IPS-NIHi11 (cell line): ENCODE measurements at places on chromosomes 5 and 9.

DNA sequence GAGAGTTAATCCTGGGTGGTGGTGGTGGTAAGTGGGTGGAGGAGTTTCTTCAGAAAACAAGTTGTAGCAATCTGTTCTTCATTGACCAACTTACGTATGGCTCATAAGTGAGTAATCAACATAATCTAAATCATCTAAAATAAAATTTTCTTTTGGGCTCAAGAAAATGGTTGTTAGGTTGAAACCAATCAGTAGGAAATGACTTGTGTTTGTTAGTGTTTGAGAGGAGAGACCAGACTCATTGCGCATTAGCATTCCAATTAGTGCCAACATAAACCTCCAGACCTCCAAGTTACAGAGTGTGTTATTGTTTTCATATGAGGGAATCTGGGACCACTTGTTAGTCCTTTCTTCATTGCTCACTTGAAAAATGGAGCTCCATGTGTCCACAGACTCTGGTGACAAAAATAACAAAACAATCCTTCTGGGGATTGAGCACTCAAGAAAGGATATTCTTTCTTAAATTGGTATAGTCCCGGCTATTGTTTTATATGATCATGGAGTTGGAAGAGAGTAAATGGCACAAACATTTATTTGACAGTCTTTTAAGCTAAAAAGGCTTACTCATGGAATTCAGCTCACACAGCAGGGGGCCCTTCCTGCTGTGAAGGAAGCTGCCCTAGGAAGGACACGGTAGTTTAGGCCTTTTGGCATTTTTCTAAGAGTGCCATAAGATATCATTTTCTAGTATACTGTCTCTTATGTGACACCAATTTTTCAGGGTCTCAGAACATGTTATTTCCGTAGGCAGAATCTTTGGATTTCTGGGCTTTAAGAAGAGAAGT, 441.1 kb downstream of the EBF1 start:
- DNase-seq: peak; percentile 22

GRCh38 chr9:81671880-81672280, 17.5 kb downstream of the TLE1 start:
- no peak for DNase-seq

- DNase-seq: peak; percentile 83
Measured at GRCh38 chr9:137114613-137115393, at the start of gene DPP7. TSS of gene DPP7 (minus strand) at chr9:137114733. CDS start at chr9:137114713, 20 bp downstream.

DNA sequence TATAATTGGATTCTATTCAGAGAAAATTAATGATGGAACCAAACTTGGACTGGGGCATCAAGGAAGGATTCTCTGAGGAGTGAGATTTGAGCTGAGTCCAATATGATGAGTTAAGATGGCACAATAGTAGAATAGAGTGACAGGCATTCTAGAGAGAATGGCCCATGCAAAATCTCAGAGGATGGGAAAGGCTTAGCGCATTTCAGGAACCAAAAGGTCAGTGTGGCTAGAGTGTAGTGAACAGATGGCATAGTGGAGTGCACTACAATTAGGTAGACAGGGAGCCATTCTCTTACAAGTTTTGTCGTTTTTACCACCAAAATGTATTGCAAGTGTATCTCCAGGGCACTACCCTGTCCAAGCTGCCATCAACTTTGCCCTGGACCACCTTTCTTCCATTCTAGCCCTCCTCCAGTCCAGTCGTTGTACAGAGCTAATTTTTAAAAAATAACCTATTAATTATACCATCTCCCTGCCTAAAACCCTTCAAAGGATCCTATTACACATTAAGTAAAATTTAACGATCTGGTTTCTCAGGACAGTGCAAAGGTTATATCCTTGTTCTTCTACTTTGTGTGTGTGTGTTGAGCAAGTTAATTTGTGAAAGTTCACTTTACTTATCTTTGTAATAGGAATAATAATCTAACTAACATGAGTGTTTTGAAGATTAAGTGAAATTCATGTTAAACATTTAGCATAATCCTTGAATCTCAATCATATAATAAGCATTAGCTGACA, 211.7 kb downstream of the COMMD10 start:
- no peak for DNase-seq

DNA sequence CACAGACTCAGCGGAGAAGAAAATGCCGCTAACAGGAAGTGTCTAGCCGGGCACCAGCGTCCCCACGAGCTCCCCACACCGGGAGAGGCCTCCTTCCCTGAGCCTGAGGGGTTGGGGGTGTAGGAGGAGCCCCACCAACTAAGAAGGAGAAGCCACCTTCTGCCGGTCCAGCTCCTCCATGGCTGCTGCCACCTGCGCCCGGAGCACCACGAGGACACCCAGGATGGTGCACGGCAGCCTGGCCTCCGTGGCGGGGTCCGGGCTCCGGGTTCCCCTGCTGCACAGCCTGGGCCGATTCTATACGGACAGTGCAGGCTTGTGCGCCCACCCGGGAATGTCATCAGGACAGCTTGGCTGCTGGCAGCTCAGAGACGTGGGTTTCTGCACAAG, 297 bp downstream of the LCN8 start:
- DNase-seq: no peak

DNA sequence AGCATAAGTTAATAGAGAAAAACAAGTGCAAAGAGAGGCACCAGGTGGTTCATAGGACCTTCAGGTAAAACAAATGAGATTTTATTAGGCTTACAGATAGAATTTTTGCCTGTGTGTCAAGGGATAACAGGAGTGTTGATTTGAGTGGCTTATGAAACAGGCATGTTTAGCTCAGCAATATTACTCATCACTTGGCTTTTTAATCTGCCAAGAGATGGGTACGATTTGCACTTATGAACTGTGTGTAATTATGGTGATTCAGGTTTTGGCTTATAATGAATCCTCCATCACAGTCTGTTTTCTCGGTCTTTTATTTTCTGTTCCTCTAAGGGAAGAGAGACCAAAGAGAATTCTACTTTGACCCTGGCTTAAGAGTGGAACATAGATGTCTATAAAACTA, 199.3 kb downstream of the DMRTA1 start:
- no peak for DNase-seq

DNA sequence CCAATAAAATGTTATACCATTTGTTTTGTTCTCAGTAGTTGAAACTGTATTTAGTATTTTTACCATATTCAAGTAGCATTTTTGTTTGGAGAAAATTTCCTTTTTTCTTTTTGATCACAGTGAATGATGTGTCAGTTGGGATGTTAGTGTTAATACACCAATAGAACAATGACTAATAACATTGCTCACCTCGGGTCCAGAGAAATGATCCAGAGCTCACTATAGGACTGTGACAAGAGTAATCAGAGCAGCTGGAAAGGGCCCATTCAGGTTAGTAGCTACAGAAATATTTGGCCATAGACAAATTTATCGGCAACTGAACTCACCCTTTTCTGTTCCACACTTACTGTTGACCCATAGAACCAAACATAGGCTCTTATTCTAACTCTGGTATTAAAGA, 989.2 kb downstream of the TLE4 start:
- no peak for DNase-seq

DNA sequence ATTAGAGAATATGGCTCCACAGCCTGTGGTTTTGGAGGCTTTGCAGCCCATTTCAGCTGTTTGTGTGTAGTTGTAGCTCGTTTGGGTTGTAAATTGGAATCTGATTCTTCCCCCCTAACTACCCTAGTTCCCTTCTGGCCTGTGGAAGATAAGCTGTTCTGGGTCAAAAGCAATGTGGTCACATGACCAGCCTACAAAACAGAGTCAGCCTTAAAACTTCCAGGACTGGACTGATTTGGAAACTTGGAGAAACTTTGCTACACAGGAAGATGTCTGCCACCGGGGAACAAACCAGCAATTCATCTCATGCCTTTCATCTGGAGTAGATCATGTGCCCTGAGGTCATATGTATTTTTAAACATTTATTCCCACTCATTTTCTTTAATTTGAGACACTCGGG, 83.8 kb downstream of the DAPK1 start:
- no peak for DNase-seq

DNA sequence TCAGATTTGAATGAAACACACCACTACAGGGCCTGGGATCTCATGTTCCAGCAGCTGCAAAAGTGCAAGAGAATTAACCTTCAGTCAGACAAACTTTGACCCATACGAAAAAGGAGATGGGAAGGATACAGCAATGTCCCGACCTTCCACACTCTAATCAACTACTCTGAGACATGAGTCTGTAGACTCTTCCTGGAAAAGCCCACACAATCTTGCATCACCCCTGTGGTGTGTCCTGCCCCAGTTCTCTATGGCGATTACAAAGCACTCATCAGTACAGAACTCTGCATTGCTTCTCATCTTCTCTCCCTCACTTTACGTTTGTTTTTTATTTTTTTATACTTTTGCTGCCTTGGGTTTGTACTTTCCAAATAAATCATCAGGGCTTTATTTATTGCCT, 241.0 kb upstream of the KIF2A start:
- no peak for DNase-seq

GRCh38 chr5:54217826-54218503, 92.4 kb downstream of the ARL15 start:
- peak; percentile 41 for DNase-seq

DNA sequence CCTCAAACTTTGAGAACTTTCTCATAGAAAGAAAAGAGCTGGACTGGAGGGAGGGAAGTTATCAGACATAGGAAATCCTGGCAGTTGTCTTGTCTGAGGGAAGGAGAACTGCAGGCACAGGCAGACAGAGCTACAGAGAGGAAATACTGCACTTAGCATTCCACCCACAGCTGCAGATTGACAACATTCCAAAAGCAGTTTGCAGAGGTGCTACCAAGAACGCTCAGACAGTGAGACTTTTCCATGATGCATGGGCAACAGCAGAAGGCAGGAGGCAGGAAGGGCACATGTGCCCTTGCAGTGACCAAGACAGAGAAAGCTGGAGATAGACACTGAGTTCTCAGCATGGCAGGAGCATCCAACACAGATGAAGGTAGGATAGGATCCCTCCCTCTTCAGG, 327.5 kb upstream of the ZNF462 start:
- DNase-seq: no peak

- DNase-seq: no peak
Measured at GRCh38 chr5:177966009-177966838, 29.8 kb downstream of the PROP1 start.

GRCh38 chr9:23686257-23686656, 139.8 kb downstream of the ELAVL2 start:
- no peak for DNase-seq

GRCh38 chr5:56983593-56984361, 31.9 kb upstream of the MIER3 start:
- DNase-seq: no peak

GRCh38 chr5:124725040-124725434, 21.4 kb downstream of the ZNF608 start:
- no peak for DNase-seq

DNA sequence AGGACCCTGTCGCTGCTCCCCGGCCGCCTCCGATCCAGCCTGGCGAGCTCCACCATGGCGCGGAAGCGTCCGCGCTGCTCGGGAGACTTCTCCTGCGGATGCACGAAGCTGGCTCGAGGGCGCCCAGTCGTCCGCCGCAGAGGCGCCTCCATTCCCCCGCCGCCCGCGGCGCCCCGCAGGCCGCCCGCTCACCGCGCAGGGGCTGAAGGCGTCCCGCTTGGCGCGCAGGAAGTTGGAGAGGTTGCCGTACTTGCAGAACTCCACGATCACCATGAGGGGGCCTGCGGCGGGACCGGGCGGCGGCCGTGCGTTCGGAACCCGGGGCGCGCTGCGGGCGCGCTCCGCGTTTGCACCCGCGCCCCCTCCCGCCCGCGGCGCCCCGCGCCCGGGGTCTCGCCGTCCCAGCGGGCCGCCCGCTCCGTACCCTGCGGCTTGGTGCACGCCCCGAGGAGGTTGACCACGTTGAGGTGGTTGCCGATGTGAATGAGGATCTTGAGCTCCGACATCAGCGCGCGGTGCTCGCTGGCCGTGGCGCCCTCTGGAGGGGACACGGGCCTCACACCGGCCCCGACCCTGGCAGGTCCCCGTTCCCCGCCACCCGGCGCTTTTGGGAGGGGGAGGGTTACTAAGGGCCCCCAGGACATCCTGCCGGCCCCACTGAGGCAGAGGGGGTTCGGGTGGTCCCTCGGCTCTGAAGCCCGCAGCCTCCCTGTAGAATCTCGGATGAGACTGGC, 27.7 kb upstream of the SCGB3A1 start:
- peak; percentile 96 for DNase-seq

GRCh38 chr5:143550986-143551630, 147.6 kb upstream of the NR3C1 start:
- DNase-seq: no peak

DNA sequence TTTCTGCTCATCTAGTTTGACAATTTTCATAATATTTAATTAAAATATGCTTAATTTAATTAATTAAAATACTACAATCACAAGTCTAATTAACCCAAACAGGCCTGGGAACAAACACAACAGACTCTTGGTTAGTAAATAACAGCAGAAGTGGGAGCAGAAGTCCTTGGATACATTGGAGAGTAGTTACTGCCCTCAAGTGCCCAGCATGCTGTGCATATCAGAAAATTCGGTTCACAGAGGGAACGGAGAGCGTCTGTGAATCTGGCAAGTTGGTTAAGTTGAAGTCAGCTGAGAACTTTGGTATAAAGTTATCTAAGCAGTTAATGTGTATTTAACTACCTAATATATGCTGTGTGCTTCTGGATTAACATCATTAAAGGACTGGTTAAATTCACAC, 87.0 kb upstream of the ATG10 start:
- DNase-seq: no peak

- DNase-seq: no peak
Measured at GRCh38 chr5:135696317-135696716, 117.5 kb upstream of the CXCL14 start.

DNA sequence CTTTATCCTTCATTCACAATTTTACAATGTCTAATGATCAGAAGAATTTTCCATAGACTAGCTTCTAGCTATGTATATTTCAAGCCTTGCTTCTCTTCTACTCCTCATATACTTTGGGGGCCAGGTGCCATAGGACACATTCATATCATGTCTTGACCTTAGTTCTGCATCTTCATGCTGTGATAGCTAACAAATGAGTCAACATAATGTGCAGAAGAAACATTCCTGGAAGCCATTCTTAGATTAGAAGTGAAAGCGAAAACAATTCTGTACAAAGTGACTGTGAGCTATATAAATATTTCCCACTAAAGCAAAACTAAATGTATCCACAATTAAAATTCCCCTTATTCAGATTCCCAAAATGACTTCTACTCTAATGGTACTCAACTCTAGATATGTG, 320.2 kb upstream of the NREP start:
- no peak for DNase-seq

GRCh38 chr9:132630811-132631210, 39.0 kb downstream of the DDX31 start:
- DNase-seq: no peak

- no peak for DNase-seq
Measured at GRCh38 chr9:111838439-111838838, 43.7 kb upstream of the SHOC1 start.

GRCh38 chr5:16037121-16037845, 142.3 kb downstream of the MARCHF11 start:
- DNase-seq: no peak

GRCh38 chr9:126775926-126776325, 28.9 kb upstream of the ZBTB43 start:
- no peak for DNase-seq

DNA sequence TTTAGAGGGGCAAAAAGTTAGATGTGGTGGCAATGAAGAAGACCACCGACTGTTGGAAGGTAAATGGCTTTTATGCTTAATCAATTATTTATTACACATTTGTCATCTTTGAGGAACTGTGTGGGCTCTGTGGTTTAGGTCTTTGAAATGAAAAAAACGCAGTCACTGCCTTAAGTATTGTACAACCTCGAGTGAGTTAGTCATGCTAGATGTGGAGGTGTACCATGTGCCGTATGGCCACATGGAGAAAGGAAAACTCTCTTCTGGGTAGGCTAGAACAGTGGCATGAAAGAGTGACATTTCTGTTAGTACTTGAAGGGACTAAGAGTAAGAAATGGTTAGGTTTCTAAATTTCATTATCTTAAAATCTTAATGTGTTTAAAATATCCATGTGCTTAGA, 166.1 kb downstream of the HACD4 start:
- DNase-seq: no peak
